ENCODE measurements at places on chromosomes 4 and X.
A peak's percentile ranks its signal among the peaks of the same experiment; 100 is the strongest.

DNA sequence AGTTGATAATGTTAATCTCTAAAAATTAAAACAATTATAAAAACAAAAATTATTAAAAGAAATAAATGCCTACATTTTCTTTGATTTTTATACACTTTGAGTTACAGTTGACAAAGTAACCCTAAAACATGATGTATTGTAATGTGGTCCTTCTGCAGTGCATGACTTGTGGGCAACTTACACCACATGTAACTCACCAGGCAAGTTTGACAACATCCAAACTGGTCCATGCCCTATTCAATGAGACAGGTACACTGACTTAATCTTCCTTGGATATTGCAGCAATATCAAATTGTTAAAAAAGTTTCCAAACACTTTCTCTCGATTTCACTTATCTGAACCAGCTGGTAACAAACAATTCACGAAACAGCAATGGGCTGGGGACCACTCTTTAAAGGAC, 81.5 kb downstream of the FTHL17 start:
- DNase-seq, result no peak

DNA sequence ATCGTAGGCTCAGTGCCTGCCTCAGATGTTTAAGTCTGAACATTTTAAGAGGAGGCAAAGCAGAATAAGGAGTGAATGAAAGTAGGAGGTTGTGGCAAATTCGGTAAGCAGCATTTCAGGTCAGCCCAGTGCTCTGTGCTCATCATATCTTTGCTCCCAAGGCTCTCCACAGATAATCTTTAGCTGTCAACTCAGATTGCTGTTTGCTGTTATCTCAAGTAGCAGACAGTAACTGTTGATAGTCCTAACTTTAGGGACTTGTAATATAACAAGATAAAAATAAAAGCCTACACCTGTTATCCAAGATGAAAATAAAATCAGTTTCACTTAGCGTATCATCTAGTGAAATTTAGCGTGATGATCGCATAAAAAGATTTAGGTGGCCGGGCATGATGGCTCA, 18.6 kb upstream of the CLTRN start:
- DNase-seq, result no peak

DNA sequence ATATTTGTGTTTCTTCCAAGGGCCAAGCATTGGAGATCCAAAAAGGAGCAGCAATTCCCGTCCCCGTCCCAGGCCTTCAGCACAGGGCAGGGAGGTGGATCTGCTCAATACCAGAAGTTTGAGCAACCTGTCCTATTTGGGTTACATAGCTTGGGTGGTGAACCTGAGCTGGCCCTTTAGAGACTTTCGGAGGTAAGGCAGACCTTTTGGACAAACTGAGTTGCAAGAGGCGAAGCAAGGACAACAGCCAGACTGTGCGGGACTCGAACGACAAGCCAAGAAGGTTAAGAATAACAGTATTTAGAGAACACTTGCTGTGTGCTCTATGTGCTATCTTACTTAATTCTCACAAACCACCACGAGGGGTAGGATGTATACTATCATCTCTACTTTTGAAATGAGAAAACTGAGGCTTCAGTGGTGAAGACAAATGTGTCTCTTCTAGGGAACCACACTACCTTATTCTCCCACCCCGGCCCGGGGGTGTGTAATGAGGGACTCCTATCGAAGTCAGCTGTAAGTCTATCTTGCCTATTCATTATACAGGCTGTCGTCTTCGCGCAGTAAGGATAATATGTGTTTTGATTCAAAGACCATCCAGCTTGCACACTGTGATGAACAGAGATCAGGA, 1.3 kb downstream of the NOP14 start:
- DNase-seq, result no peak

GRCh38 chrX:31604629-31605221, 532.9 kb upstream of the FTHL17 start:
- DNase-seq, result no peak

DNA sequence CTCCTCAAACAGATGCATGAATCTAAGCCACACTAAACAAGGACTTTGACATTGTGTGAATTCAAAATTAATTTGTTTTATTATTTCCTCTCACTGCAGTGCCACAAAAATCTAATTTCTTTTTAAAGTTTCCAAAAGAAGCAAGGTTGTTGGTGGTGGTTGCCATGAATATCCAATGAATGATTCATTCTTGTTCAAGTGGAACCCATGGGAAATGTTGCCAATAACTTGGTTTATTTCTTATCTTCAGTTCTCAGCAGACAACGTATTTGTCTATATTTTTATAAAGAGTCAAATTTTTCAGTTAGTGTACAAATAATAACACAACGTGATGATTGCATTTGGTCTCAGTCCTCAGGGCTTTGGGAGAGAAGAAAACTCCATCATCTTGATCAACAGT, 309.4 kb upstream of the NOCT start:
- no peak for DNase-seq

DNA sequence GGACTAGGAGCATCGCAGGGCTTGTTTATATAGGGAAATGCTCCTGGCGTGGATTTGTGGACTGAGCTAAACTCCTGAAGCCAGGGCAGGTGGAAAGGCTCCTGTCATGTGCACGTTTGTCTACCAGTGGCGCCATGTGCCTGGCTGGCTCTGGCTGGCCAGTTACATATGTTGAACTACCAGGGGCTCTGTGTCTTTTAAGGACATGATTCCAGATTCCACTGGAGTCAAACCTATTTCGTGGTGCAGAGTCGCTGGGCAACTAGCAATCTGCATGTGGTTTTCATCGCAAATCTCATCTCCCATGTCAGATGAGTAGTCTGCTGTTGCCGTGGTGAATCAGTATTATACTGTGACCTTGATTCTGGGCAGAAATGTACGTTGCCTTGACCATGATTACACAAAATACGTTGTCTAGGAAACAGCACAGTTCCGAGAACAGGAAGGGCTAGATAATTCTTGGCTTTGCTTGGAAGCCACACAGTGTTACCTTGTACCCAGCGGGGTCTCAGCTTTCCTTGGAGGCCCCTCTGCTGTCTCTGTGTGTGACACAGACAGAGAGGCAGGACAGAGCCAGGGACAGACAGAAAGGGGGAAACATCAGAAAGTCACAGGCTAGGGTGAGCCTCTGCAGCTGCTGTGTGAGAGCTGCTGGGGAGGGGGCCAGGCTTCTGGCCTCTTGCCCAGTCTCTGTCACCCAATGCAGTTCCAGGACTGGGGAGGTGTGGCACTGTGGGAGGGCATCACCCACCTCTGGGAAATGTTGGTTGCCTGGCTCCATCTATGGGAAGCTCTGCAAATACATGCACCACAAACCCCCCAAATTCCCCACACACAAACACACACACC, 19.2 kb downstream of the PNMA6E start:
- DNase-seq, result no peak

DNA sequence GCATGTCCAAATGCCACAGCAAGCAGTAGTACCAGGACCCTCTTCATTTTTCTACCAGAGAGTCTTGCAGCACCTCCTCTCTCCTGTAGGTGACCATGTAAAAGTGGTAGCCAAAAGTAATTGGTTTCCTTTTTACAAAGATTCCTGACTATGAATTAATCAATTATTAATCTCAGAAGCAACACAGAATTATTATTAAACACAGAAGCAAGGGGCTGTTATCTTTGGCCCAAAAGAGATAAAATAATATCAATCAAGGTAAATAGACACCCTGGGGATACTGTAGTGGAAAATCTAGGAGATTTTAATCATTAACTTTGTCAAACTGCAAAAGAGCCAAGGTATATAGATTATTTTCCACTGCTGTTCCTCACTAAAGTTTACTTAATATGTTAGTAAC, at the start of gene GC:
Gene GC, minus strand, starts transcription at position 108 of the 400 bp plus-strand sequence. Its CDS starts 61 bp downstream, at position 47.
- DNase-seq, result no peak

- DNase-seq, result no peak
Observed at GRCh38 chrX:99266255-99266654, 1143.8 kb downstream of the PCDH19 start.

DNA sequence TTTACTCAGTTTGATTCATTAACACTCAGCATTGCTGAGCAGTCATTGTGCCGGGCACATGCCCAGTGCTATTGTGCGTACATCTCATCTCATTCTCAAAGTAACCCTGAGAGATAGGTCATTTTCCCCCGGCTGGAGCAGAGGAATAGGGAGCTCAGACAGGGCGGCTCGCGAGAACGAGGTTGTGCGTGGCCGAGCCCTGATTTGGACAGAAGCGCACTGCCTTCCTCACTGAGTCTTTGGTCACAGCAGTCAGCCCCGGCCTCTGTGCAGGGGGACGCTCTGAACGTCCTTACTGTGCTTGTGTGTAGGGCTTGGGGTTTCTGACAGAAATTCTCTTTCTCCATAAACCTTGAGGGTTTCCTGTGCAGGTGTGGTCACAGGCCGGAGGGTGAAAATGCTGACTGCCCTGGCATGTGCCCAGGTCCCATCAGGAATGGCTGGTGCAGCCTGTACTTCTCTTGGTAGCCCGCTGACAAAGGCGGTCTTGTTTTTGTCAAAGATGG, 39.5 kb downstream of the NOP14 start:
- DNase-seq, result no peak

DNA sequence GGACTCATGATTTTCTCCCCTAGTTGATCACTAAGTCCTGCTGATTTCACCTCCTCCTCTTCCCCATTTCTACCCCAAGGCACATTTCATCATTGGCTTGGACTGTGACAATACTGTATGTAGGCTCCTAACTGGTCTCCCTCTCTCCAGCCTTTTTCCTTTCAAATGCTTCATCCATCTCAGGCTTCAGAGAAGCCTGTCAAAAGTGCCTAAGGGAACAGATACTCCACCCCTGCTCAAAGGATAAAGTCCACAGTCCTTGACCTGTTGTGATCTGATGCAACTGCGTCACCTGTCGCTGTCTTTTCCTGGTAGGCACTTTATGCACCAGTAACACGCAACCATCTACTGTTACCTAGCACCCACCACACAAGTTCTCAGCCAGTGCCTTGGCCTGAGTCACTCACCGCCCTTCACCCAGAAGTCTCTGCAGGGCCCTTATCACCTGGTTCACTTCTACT, 12.8 kb downstream of the SCARB2 start:
- DNase-seq, result no peak

GRCh38 chr4:5157791-5158770, 106.8 kb downstream of the STK32B start:
- DNase-seq, result no peak

- no peak for DNase-seq
Observed at GRCh38 chr4:53455766-53456165, 78.3 kb downstream of the FIP1L1 start.

GRCh38 chr4:17667653-17668201, 53.3 kb downstream of the MED28 start:
- DNase-seq, result no peak

DNA sequence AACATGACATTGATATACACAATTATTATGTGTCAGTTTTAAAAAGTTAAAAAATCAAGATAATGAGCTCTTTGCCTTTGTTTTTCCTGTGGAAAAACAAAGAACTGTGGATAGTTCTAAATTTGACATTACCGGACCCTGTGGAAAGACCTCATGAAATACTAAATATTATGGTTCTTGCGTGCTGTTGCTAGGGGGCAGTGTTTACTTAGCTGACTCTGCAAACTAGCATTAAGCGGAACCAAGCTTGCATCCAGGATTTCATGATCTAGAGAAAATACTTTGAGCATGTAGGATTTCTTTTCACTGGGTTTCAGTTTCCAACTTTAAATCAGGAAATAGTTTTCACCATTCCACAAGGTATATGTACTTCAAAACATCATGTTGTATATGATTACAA, 33.6 kb downstream of the CLCN4 start:
- no peak for DNase-seq

- DNase-seq, result no peak
Observed at GRCh38 chrX:71998836-71999509, 88.3 kb downstream of the NHSL2 start.

- DNase-seq, result no peak
Observed at GRCh38 chr4:185352741-185353140, 43.0 kb downstream of the LRP2BP start.

DNA sequence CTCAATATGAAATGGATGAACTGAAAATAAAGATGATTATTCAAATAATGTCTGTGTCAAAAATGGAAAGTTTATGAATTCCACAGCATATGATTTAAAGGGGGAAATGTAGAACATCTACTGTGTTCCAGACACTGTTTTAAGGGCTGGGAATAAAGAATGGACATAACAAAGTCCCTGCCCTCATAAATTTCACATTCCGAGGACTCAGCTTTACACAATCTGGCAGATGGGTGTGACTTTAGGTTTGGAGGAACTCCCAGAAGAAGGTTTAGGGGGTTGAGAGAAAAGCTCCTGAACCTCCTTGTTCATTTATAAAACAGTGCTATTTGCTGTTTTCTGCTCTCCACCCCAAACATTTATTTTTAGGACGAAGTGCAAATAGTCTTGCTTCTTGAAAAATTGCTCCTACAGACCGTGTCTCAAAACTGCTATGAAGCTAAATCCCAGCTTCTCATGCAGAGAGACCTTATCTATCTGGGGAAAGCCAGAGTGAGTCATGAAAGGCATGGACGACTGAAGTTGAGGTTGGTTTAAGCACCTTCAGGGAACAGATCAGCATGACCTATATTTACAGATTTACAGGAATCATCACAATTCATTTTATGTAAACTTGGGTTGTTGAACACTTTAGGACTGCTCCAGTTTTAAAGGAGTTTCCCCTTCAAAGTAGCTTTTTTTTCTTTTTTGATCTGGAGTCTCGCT, 184.3 kb downstream of the HS6ST2 start:
- no peak for DNase-seq

- DNase-seq, result peak; percentile 50
Observed at GRCh38 chrX:47380268-47380667, 9.9 kb downstream of the ZNF157 start.

DNA sequence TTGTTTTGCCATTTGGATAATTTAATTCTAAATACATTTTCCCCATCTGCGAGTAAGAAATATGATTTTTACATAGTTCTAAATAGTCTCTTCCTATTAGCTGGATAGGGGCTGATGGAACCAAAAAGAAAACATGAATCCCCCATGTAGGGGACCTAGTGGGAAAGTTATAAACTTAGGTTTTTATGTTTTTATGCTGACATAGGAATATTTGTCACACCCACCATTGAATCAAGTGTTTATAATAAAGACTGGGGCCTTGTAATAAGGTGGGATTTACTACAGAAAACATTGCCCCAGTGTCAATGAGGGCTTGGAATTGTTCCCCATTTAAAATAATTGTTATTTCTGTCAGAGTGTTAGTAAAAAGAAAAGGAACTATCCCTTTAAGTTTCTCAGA, 2506.6 kb downstream of the PCDH7 start:
- DNase-seq, result no peak

DNA sequence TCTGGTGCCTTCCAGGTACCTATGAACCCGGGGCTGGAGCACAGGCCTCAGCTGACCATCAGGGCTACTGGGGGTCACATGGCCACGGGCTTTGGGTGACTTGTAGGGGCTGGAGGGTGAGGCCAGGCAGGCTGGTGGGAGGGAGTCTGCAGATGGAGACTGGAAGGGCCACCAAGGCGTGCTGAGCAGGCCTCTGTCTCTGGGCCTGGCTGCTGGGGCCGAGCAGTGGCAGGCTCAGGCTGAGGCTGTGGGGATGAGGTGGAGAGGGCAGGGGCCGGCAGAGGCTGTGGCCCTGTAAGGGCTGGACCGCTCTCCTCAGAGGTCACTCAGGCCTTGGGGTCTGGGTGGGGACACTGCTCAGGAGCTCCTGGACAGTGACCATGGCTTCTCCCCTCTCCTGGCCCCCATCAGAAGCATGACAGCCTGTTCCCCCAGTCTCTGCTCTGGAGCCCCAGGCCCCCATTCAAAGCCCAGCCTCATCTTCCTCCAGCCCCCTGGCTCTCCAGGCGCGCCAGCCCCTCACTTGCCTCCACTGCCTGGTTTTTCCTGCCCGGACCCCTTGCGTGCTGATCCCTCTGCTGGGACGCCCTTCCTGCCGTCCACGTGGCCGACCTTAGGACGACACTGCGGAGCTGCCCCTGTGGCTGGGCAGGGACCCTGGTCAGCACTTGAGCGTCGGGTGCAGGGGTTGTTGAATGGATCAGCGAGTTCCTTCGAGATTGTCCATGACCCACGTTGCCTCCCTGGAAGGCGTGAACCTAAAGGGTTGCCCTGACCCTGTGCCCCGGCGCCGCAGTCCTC, 11.1 kb upstream of the NAT8L start:
- no peak for DNase-seq
